D341Med (cell line): ENCODE measurements at places on chromosomes 6 and 20.

DNA sequence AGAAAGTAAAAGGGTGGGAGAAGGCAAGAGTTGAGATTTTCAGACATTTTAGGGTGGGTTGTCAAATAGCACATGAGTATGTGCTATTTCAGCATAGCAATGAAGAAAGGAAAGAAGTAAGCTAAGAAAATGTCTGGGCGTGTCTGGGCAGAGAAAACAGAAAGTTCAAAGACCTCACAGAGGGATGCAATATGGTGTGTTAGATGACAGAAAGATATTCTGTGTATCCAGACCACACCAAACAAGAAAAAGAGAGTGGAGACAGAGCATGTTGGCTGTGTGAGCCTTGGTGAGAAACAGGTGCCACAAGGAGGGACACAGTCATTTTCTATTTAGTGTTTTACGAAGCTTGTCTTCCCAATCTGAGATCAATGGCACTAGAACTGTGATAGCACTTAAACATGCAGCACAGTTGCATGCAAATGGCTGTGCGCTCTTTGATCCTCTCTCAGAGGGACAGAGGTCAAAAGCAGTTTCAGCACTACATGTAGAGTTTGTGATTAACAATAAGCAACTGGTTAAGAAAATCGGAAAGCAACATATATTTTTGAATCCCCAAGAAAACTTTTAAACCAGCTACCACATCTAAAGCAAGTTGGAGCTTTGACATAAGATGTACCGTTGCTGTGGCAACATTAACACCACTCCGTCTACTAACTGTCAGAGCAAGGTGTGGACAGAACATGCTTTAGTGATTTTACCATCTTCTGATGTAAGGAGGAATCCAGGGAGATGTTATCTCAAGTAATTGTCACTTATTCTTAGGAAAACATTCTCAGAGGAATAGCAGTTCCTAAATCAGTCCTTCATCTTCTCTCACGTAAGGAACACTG lies 515.5 kb upstream of the NOX3 start:
- no peak for DNase-seq

DNA sequence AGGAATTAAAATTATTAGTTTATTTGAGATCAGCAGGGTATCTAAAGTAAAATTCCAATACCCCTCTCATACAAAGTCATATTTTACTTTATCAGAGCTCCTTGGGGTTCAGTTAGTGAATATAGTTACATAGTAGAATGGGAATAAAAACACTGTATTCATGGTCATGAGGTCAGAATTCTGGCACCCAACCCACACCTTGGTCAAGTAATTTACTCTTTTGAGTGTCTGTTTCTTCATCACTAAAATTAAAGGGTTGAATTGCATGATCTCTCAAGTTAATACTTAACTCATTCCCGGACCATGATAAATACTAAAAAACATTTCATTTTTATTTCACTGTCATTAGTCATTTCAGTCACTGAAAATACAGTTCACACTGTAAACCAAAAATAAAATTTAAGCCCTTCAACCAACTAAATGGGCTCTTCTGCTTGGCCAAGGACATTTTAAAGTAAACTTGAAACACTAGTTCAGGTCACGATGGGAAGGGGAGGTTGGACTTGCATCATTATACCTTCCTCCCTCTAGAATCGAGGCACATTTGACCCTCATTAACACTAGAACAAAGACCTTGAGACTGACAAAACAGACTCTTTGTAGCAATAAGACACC lies 21.1 kb upstream of the HLA-DRB1 start:
- no peak for DNase-seq

- DNase-seq, result no peak
Measured at GRCh38 chr6:129516787-129517186, 193.2 kb downstream of the ARHGAP18 start.

- no peak for DNase-seq
Measured at GRCh38 chr20:33412484-33412838, 11.1 kb upstream of the CDK5RAP1 start.

- no peak for DNase-seq
Measured at GRCh38 chr6:156808287-156808686, 31.1 kb downstream of the ARID1B start.

DNA sequence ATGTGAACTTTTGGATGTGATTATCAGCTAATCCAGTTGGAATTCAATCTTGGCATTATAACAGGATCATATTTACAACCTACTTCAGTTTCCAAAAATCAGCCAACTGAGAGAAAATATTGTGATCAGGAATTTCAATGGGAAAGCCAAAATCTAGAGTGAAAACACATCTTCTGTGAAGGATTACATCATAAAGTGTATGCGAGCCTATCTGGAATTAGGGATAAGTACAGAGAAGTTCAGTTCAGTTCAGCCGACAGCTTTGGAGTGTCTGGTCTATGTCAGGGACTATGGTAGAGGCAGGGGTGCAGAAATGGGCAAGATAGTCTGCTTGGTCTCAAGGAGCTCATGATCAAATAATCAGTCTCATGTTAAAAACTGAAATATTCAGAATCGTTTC lies 12.3 kb upstream of the PRIM2 start:
- no peak for DNase-seq

DNA sequence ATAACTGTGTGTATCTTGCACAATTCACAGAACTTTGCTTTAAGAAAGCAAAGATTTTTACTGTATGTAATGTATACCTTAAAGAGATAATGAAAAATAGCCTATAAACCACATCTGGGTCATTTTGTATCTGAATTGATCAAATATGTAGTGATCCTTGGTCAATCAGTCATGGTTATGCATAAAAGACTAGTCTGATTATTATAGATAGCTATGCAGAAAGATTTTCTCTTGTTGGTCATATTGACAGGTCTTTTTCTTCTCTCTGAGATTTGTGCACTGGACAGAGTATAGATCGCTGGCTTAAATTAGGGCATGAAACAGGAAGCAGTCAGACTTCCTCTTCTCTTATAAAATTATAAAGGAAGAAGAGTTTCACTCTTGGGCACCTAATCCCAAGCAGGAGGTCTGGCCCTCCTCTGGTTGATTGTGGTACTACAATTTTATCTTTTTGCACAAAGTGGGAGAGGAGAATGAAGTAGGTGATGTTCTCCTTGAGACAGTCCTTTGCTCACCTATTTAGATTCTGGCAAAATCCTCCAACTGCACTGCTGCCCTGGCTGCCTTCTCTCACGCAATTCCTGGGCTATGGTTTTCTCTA lies 380.9 kb upstream of the RGS17 start:
- DNase-seq, result peak; percentile 45

DNA sequence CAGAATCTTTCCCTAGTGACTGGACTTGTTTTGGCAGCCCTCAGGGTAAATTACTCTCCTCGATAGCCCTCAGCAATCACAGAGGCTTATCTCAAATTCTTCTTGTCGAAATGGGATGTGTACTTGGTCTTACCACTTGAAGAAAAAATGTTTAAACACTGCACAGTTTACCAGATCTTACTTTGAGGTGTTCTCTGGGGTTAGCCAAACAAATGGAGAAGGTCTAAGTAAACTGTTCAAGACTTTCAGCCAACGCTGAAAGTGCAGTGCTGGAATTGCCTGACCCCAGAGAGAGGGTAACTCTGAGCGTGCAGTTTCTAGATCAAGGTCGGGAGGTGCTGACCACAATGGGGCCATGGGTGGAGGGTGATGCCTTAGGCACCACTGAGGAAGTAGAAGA lies 39.2 kb downstream of the MYLIP start:
- DNase-seq, result no peak

DNA sequence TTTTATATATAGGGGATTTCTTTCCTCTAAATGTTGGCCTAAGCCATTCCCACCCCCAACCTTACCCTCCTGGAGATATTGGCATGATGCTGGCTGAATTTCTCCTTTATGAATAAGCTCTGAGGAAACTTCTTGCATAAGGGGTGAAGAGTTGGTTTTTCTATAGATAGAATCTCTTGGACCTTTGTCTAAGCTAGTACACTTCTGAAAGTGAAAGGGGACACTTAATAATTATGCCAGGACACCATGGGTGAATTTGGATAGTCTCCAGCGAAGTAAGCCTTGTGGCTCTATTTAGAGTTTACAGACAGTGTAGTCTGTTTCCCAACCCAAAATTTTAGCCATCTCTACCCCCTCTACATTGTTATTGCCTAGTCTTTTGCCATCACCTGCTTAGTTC lies 27.1 kb upstream of the FABP7 start:
- DNase-seq, result no peak

DNA sequence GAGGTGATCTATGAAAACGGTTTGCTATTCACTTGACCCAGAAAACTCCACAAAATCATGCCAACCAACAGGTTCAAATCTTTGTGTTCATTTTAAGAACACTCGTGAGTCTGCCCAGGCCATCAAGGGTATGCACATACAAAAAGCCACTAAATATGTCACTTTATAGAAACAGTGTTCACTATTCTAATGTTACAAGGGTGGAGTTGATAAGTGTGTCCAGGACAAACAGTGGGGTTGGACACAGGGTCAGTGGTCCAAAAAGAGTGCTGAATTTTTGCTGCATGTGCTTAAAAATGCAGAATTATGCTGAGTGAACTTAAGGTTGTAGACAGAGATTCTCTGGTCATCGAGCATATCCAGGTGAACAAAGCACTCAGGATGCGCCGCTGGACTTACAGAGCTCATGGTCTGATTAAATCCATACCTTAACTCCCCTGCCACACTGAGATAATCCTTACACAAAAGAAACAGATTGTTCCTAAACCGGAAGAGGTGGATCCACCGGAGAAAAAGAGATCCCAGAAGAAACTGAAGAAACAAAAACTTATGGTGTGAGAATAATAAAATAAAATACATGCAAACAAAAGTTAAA lies 23.5 kb downstream of the KIAA0408 start:
- peak; percentile 37 for DNase-seq

- DNase-seq, result no peak
Measured at GRCh38 chr6:380234-381218, 11.0 kb upstream of the IRF4 start.

GRCh38 chr6:1595271-1596087 lies 14.2 kb upstream of the FOXC1 start:
- no peak for DNase-seq
